ENCODE measurements at places on chromosomes 7 and 10.

- DNase-seq: no peak
Observed at GRCh38 chr10:119500821-119501220, 41.7 kb downstream of the RGS10 start.

DNA sequence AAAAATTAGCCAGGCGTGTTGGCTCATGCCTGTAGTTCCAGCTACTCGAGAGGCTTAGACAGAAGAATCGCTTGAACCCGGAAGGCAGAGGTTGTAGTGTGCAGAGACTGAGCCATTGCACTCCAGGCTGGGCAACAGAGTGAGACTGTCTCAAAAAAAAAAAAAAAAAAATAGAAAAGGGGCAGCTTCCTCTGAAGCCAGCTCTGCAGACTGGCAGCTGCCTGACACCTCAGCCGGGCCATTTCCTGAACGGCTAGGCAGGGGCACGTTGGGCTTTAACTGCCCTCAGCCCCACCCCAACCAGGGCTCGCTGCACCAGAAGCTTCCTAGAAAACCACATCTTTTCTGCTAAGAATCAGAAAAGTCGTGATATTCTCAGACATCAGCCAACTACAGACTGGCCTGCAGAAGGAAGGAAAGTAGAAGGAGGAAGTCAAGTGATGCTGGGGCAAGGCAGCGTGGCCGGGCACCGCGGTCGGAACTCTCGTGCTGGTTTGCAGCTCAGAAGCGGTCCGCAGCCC lies 38.0 kb downstream of the PRKAG2 start:
- DNase-seq: no peak

GRCh38 chr7:4185721-4186512 lies 496.2 kb upstream of the FOXK1 start:
- DNase-seq: no peak

DNA sequence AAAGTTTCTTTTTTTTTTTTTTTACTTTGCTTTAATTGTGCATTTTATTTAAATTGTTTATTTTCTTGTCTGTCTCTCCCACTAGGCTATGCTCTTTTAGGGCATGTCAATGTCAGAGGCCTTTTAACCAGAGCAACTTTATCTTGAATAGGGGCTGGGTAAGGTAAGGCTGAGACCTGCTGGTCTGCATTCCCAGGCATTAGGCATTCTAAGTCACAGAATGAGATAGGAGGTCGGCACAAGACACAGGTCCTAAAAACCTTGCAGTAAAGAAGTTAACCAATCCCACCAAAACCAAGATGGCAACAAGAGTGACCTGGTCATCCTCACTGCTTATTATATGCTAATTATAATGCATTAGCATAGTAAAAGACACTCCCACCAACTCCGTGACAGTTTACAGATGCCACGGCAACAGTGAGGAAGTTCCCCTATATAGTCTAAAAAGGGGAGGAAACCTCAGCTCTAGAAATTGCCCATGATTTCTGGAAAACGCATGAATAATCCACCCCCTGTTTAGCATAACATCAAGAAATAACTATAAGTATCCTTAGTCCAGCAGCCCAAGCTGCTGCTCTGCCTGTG lies 47.0 kb upstream of the FRMD4A start:
- DNase-seq: no peak

DNA sequence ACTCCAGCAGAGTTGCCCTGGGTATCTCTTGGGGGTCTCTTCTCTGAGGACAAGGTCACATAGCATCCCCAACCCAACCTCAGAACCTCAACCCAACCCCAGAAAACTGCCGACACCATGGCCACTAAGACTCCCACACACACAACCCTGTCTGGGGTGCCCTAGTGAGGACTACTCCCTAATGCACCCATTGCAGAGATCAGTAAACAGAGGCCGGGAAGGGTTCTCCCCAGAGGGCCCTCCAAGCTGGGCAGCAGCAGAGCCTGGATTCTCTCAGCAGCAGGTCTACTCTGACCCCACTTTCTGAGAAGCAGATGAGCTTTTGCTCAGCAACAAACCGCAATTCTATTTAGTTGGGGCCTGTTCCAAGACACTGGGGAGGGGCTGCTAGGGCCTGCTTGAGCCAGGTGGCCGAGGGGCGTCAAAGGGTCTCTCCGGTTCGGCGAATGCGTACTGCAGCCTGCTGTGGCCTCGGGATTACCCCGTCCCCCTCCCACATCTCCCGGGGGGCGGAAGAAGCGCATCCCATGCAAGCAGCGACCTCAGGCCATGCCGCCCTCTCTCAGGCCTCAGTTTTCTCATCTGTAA lies 828 bp downstream of the OGDHL start:
- DNase-seq: no peak

- DNase-seq: peak; percentile 67
Observed at GRCh38 chr10:33193701-33194521, 140.6 kb downstream of the NRP1 start.

GRCh38 chr10:70466951-70467350 lies 11.6 kb upstream of the PALD1 start:
- no peak for DNase-seq

DNA sequence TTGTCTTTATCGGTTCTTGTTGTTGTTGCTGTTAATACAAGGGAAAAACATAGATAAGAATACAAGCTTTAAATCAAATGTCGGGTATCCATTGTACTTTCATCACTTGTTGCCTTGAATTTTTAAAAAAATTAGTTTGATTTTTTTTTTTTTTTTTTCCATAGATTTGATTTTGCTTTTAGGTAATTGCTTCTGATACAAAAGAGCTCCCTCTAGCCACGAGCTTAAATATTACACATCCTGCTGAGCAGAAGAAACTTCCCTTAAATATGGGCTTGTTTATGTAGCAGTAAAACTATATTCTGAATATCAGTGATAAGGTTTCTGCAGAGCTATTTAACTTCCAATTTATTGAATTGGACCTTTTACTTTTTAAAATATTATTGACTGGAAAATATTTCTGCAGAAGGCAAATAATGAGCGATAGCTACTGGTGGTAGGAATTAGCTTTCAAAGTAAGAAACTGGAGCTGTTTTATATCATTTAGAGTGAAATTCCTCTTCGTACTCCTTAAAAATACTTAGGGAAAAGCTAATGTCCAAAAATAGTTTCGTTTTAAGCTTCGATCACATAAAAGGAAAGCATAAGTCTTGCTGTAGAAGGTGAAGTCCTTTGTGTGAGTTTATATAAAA lies 216.9 kb downstream of the POLR1F start:
- DNase-seq: peak; percentile 68

GRCh38 chr7:96144260-96144526 lies 177.7 kb downstream of the SLC25A13 start:
- DNase-seq: no peak

GRCh38 chr10:58014436-58014835 lies 253.3 kb downstream of the IPMK start:
- no peak for DNase-seq

DNA sequence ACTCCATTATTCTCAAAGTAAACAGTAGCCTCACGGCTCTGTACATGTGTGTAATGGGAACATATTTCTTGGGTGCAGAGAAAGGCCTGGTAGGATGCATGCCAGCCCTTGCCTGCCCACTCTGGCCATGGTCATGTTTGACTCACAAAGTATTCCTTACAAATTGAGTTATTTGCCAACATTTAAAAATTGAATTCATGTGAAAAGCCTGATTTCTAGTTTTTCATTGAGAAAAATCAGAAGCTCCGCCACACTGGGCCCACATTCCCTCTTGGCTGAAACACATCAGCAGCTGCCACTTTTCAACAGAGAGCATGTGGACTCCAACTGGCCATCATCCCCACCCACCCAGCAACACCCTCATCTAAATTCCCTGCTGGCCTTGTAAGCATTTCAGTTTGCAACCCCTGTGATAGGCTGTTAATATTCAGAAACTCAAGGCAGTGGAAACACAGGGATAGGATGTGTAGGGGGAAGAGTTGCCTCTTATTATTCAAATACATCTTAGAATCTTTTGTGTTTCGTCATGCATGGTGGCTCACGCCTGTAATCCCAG lies 40.9 kb downstream of the CDH23 start:
- DNase-seq: no peak

GRCh38 chr7:77415476-77415822 lies 700 bp downstream of the GSAP start:
- DNase-seq: no peak

GRCh38 chr7:130384841-130385599 lies 4.7 kb downstream of the CPA1 start:
- no peak for DNase-seq

- peak; percentile 37 for DNase-seq
Observed at GRCh38 chr7:111210996-111211395, 120.1 kb downstream of the LRRN3 start.

DNA sequence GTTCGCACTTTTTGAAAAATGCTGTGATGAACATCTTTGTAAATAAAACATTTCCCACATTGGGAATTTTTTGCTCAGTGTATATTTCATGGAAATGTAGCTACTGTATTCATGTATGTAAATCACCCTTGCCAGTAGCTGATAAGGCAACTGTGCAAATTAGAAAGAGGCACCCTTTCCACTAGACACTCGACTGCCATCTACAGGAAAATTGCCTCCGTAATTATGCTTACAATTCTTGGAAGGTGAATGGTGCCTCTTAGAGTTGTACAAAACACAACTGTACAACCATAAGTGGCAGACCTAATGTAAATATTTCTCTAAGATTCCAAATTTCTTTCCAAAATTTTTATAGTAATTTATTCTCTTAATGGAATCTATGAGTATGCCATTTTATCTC lies 491.7 kb downstream of the CCSER2 start:
- DNase-seq: no peak

GRCh38 chr7:128458956-128459355 lies 3.3 kb downstream of the HILPDA start:
- no peak for DNase-seq

DNA sequence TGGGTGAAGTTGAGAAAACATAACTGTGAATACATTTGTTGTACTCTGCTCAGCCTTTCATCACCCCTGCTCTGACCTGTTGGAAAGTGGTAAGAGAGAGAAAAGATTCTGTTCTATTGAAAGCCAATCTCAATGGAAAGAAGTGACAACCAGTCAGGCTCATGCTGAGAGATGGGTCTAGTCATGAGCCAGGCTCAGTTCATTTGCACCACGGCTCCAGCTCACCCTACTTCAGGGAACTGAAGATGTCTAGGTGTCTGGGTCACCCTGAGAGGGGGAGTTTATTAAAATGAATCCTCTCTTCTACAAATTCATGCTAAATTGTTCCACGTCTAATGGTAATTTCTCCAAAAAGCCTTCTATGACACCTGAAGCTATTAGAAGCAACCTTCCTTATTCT lies 12.1 kb upstream of the FAS start:
- no peak for DNase-seq

- DNase-seq: no peak
Observed at GRCh38 chr10:131031346-131031745, 280.2 kb downstream of the TCERG1L start.

- no peak for DNase-seq
Observed at GRCh38 chr10:67017218-67017617, 91.4 kb downstream of the LRRTM3 start.
